ENCODE measurements at places on chromosomes 6 and 20.
A peak's percentile ranks its signal among the peaks of the same experiment; 100 is the strongest.

- no peak for DNase-seq
These were observed 256.5 kb downstream of the SLC35F1 start for GRCh38 chr6:118163542-118163941.

DNA sequence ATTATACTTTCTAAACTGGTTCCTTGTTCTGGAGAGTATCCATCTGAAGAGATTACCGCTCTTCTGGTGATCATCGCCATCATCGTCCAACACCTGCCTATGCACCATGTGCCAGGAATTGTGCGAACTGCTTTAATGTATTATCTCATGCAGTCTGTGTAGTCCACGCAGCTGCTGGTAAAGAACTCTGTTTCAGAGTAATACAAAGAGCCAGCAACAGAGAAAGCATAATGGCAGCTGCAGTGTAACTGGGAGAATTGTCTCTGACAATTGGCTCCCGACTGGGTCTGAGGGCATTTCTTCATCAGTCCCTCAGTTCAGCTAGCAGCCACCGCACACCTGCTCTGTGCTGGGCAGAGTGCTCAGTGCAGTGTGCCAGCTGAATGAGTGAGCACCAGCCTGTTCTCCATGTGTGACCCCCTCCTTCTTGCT, 383.4 kb downstream of the GRIK2 start:
- DNase-seq, result no peak

- no peak for DNase-seq
These were observed 274.1 kb upstream of the SASH1 start for GRCh38 chr6:148068437-148069061.

GRCh38 chr6:3085074-3085473, 16.8 kb downstream of the RIPK1 start:
- no peak for DNase-seq

DNA sequence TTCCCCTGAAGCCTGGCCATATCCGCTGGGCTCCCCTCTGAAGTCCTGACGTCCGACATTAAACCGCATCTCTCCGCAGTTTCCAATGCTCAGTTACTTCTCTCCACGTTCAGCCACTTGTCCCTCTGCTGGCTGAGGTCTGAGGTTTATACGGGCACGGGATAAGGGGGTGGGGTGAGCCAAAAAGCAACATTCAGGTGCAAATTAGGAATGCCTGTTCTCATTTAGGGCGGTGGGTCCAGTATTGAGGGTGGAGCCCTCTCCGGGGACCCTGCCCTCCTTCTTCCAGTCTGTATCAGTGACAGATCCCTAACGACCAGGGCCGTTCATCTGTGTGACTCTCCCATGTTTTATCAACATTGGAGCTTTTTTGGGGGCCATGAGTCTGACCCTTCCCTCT, 1454.4 kb downstream of the HACE1 start:
- no peak for DNase-seq

GRCh38 chr20:13013411-13013810, 4.6 kb downstream of the SPTLC3 start:
- DNase-seq, result no peak

- no peak for DNase-seq
These were observed 20.4 kb downstream of the SERINC3 start for GRCh38 chr20:44501448-44501847.

DNA sequence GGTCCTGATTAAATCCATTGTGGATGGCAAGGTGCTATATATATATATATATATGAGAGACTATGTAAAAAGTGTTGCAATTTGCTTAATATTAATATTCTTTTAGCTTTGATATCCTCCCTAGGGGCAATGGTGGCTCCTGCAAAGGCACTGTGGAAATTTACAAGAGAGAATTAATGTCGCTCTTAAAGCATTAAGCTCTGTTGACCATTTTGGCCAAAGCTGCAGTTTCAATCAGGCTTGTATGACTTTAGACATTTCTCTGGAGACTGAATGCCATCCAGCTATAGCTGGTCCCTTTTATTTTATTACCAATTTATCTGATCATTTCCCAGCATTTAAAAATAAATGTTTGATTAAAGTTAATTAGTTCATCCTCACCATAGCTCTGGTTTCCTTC, 155.3 kb downstream of the JARID2 start:
- DNase-seq, result no peak

DNA sequence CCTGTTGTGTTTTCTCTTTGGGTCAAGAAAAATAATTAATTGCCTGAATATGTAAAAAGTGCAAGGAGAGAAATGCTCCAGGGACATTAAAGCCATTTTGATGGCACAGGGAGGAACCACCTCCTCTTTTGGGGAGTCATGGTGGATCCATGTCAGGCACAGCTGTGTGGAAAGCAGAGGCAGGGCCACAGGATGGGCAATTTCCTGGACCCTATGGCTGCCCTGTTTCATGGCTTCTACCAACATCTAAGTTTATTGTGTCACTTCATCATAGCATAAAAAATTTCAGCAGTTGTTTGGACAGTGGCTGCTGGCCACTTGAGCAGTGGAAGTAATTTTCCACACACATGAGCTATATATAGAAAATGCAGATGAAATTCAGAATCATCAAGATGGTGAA, 238.2 kb downstream of the SYNE1 start:
- no peak for DNase-seq

- peak; percentile 92 for DNase-seq
These were observed at the start of gene PAQR8 for GRCh38 chr6:52361945-52362442. Gene PAQR8, plus strand, starts transcription at chr6:52362151. Its CDS starts 41,063 bp downstream, at chr6:52403214.

GRCh38 chr20:4371623-4372251, 350.0 kb upstream of the PRND start:
- DNase-seq, result no peak

DNA sequence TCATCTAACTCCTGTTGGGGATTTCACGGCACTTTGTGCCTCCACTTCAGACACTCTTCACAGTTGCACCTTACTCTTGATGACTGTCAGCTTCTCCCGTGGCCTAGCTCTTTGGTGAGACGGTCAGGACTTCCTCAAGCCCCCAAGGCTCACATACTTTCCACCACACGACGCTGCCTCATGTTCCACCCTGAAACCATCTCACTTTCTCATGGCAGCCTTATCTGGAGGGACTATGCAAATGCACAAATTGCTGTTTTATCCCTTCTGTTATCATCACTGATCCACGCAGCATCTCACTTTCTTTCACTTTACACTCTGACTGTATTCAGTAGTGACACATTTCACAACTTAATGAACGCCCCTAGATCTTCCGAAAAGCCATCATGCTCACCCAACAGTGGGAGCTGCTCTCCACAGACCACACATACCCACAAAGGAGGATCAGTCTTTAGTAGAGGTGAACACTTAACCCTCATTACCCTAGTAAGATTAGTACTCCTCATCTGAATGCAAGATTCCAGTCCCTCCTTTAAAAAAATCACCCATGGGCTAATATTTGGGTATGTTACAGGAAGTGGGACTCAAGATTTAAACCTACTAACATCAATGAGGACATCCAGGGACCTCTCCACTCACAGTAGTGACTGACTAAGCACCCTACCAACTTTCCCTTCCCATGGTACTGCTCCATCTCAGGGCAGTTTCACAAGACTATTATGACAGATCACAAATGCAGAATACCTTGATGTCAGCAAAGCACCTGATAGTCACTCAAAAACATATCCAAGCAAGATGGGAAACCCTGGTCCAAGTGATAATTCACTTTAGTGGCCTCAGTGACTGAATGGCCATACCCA, 35.4 kb downstream of the FYN start:
- DNase-seq, result no peak

DNA sequence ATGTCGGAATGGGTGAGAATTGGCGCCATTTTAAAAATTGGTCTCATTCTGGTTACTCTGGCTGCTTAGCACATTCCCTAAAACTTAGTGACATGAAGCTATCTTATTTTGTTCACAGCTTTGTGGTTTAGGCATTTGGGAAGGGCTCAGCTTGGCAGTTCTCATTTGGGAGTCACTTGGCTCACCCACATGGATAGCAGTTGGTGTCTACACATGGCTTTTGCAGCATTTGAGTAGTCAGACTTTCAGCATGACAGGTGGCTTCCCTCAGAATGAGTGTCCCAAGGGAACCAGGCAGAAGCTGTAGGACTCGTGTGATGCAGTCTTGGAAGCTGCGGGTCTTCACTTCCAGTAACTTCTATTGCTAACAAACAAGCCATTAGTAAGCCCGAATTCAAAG, 64.6 kb downstream of the UST start:
- DNase-seq, result no peak

DNA sequence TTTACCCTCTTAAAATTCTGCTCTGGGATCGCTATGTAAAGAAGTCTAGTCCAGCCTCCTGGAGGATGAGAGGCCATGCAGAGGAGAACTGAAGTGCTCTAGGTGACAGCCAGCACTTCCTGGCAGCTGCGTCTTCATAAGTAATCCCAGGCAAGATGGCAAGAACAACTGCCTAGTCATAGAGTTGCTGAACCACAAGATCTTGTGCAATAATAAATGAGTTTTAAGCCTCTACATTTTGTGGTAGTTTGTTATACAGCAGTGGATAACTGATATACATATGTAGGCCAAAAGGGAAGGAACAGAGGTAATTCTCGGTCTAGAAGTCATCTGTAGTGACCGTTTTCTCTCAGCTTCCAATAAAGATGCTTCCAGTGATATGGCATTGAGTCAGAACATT, 103.8 kb upstream of the FLRT3 start:
- DNase-seq, result no peak
